ENCODE measurements at places on chromosomes 2 and 18.

GRCh38 chr2:96923810-96924774 lies 54.2 kb upstream of the SEMA4C start:
- DNase-seq = no peak

DNA sequence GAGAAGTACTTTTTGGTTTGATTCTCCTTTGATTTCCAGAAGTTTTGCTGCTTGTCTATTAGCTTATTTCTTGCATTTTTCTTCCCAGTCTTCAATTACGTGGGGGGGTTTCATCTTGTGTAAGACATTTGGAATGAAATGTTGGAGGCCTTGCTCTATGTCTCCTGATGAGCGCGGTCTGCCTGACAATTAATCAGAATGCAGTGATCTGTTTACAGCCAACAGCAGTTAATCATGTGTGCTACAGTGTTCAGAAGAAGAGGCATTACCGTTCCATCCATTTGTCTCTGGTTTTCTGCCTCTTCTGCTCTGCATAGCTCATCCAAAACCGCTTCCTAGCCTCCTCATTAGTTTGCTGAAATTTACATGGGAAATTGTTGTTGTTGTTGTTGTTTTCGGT lies 134.4 kb upstream of the ST6GAL2 start:
- DNase-seq = no peak

GRCh38 chr2:210009896-210010295 lies 7.5 kb downstream of the RPE start:
- DNase-seq = no peak

GRCh38 chr2:72965770-72966450 lies 48.6 kb downstream of the EMX1 start:
- no peak for DNase-seq

- no peak for DNase-seq
Observed at GRCh38 chr18:29164020-29164706, 987.2 kb upstream of the CDH2 start.

- DNase-seq = no peak
Observed at GRCh38 chr2:36889795-36890194, 76.5 kb downstream of the STRN start.

- DNase-seq = no peak
Observed at GRCh38 chr2:39179974-39180960, 59.4 kb upstream of the SOS1 start.

DNA sequence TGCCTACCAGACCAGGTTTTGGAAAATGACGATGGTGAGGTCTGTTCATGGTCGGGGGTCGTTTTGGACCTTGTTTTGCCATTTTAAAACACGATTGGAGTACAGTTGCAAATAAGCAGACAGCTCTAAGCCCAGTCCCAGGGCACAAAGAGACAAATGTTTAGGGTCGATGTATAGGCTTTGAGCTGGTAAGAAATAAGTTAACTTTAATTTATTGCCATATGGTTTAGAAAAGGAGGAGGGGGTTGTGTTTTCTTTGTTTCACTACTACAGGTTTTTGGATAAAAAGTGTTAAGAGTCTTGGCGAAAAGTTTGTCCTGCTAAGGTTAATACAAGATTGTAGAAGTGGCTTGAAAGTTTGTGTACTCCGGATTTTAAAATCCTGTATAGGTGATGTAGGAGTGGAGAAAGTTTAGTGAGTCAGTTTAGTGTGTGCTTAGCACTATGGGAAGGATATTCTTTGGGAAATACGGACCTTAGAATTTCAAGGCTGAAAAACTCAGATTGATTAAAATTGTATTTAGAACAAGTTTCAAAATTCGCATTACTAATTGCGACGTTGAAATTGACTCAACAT lies 1.3 kb downstream of the KCMF1 start:
- DNase-seq = no peak

GRCh38 chr2:229686122-229686919 lies 28.0 kb downstream of the DNER start:
- no peak for DNase-seq

DNA sequence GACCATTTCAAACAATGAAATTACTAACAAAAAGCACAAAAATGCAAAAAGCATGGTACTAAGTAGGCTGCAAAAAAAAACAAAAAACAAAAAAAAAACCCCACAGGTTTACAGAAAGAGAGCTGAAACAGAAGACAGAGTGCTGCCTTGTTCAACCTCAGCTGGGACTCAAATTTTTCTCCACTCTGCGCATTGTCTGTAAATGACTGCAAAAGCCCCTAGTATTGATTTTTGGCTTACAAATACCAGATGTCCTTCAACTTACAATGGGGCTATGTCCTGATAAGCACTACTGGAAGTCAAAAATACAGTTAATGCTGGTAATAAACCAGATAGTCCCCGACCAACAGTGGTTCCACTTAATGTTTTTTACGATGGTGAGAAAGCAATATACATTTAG lies 42.2 kb downstream of the UBE2E3 start:
- no peak for DNase-seq

GRCh38 chr2:9150906-9151305 lies 55.7 kb upstream of the ASAP2 start:
- DNase-seq = no peak

DNA sequence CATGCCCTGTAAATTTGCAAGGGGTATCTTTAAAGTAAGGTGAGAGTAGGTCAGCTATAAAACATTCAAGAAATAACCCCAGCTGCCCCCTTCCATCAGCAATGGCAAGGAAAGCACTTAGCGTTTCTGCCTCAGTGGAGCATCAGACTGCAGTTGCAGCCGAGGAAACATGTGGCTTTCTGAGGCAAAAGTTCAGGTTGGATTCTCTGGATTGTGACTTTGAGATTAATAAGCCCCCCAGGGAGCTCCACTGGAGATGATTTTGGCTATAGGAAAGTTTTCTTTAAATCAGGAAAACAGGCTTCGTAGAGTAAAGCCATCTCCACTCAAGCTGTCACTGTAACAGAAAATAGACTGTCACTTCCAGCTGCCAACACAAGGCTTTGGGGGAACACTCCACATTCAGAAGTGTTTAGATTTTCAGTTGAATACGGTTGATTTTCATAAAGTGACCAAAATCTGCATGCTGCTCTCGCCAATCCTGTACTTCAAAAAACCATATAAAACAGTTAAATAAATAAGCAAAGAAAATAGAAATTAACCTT lies 15.3 kb upstream of the RIT2 start:
- no peak for DNase-seq

- DNase-seq = no peak
Observed at GRCh38 chr2:201507725-201508124, 56.2 kb downstream of the STRADB start.

DNA sequence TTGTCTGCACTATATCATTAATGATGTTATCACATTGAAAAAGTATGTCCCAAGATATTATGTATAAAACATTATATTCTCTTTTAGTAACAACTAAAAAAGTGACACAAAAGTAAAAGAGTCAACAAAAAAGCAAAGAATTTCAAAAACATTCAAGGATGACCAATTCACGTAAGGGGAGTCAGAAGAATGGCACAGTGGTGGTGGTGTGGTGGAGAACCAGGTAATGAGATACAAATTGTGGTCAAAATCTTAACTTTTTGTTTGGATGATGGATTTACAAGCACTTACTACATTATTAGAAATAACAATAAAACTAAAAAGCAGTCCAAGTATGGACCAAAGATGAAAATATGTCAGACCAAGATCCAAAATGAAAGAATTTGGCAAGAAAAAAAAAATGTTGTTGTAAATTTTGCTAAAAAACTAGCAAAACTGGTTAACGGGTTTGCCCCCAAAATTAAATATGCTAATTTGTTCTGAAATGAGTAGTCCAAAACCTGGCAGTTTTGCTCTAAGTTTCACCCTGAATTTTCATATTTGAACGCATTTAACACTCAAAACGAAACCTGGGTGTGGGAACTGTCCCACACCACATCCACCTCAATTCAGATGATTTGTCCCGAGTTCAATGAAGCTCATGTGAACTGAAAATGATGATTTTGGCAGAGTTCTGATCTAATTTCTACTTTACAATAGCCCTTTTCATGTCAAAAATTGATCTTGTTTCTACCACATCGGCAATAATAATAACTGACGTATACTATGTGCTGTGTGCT lies 135.8 kb downstream of the IKZF2 start:
- no peak for DNase-seq

GRCh38 chr2:236643480-236643879 lies 73.9 kb downstream of the ACKR3 start:
- DNase-seq = no peak

- DNase-seq = no peak
Observed at GRCh38 chr2:183536714-183537113, 412.5 kb downstream of the NUP35 start.

DNA sequence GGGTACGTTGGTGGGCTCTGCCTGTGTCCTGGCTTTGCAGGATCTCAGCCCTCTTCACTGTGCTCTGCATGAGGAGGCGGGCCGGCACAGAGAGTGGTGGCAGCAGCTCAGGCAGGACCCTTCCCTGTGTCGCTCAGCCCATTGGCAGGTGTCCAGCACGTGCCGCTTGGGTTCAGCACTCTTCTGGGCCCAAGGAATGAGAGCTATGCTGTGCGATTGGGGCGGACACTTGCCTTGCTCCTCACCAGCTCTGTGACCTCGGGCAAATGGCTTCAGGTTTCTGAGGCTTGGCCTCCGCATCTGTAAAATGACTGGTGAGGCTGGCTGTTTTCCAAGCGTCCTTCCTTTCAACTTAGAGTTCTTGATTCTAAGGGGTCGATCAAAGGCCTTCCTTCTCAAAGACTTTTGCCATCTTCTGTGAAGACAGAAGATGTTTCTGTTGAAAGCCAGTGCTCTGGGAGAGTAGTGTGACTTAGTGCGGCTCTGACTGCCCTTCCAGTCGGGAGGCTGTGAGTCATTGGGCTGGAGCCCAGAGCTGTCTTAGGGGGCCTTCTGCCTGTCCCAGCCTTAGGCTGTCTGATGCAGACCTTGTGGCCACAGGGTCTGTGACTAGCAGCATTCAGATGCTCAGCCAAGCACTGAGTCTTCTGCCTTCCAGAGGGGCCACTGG lies 35.6 kb downstream of the GLI2 start:
- DNase-seq = no peak

- no peak for DNase-seq
Observed at GRCh38 chr2:108575132-108575966, 41.1 kb downstream of the LIMS1 start.

DNA sequence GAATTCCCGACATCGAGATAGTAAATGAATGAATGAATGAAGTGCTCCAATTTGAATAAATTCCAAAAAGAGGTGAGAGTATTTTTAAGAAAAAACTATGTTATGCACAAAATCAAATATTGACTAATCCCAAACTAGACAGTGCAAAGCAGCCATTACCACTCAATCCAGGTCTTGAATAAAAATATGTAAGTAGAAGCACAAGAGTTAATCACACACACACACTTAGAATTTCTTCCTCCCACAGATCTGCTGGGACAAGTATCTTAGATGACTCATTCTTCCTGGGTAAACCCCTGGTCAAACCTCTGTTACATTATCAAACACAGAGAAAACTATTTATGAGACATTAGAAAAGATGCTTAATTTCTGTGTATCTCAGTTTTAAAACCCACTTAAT lies 102.0 kb downstream of the PLA2R1 start:
- DNase-seq = no peak

- DNase-seq = no peak
Observed at GRCh38 chr18:8623549-8624106, 14.4 kb downstream of the RAB12 start.

DNA sequence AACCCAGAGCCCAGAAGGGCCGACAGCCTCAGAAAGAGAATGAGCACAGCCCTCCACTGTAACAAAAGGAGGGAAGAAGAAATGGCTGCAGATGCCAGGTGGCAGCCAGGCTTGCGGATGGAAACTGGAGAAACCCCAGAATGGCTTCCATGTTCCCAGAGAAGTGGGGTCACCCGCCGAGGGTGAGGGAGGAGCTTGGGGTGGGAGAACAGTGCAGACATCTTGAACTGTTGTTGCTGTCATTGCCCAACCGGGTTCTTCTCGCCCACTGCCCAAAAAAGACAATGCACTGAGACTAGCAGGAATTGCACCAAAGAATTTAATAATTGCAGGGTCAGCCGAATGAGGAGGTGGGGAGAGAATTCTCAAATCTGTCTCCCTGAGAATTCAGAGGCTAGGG lies 223.2 kb upstream of the RAB6C start:
- no peak for DNase-seq

DNA sequence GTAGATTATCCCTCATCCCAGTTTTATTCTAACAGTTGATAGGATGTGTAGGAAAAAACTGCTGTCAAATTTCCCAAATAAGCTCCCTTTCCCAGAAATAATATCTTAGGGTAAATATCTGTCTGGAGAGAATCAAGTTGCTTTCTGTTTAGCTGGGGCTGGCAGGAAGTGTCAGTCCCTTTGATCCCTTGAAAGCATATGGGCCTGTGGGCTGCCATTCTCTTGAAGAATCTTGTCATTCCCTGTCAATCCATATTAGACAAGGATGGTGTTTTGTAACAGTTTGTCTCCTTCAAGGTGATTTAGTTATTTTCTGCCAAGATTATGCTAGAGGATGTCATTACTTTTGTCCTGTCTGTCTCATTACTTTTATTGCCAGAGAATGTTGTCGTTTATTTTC lies 37.1 kb upstream of the UBE2E3 start:
- no peak for DNase-seq

GRCh38 chr2:115129536-115129935 lies 687.1 kb downstream of the DPP10 start:
- no peak for DNase-seq

DNA sequence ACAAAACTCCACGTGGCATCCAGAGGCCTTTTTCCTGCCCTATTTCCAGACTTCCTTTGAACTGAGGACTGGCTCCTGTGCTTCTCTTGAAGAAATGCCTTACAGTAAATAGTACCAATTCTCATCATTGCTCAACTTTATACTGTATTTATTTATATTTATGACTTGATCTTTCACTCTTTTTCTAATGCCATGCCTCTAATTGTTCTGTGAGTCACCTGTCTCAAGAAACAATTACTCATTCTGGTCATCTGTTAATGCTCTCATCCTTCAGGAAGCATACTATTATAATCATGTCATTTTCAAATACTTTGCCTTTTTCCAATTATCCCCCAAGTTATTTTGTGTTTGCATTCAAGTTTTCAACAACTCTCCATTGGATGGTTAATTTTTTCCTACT lies 85.9 kb downstream of the DCDC2C start:
- DNase-seq = no peak

DNA sequence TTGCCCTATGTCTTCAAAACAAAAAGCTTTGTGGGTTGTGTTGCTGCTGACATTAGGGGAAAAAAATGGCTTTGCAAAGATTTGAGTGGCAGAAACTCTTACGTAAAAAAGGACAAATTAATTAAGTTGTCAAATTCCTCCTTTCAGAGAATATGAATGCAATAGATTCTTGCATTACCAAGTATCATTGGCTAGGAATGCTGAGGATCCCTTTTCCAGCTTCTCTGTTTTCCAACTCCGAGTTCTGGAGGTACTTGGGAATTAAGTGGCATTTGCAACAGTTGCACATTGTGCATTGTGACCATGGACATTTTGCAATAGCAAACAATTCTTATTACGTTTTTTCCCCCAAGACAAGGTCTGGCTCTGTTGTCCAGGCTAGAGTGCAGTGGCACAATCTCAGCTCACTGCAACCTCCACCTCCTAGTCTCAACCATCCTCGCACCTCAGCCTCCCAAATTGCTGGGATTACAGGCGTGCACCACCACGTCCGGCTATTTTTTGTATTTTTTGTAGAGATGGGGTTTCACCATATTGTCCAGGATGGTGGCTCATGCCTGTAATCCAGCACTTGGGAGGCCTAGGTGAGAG lies 29.9 kb upstream of the PPP1CB start:
- no peak for DNase-seq

GRCh38 chr2:12051831-12052230 lies 305.4 kb downstream of the LPIN1 start:
- DNase-seq = no peak

GRCh38 chr2:102190430-102191107 lies 3.7 kb downstream of the IL1RL2 start:
- no peak for DNase-seq

All from hypothalamus (tissue), 51 donors.